ENCODE measurements at places on chromosomes 2 and 18.

DNA sequence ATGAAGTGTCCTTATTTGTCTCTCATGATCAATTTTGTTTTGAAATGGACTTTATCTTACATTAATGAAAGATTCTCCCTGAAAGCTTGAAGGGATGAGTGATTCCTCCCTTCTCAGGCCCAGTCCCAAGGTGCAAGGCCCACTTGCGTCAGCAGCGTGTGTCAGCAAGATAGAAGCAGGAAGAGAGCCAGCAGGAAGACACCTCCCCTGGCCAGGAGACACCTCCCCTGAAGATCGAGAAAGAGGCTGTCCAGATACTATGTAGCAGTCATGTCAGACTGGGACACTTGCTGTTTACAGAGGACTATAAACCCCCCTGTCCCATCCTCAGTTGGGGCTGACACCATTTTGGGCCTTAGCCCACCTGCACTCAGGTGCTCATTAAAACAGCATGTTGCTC is 38.3 kb downstream of the TIMM21 start:
- DNase-seq = no peak

DNA sequence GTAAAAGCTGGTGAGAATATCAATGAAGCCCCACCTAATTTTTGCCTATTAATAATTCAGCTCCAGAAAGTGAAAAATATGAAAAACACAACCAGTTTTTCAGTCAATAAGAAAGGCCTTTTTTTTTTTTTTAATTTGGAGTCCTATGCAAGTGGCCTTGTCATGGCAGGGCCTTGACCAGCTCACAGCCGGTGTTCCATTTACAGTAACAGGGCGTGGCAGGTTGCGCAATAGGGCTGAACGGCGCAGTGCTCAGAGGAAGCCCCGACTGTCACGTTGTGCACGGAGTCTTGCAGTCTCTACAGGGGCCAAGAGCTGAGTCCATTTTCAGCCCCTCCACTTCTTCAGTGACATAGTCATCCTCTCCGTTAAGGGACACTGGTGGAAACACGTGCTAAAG is 184.1 kb upstream of the FN1 start:
- DNase-seq = no peak

DNA sequence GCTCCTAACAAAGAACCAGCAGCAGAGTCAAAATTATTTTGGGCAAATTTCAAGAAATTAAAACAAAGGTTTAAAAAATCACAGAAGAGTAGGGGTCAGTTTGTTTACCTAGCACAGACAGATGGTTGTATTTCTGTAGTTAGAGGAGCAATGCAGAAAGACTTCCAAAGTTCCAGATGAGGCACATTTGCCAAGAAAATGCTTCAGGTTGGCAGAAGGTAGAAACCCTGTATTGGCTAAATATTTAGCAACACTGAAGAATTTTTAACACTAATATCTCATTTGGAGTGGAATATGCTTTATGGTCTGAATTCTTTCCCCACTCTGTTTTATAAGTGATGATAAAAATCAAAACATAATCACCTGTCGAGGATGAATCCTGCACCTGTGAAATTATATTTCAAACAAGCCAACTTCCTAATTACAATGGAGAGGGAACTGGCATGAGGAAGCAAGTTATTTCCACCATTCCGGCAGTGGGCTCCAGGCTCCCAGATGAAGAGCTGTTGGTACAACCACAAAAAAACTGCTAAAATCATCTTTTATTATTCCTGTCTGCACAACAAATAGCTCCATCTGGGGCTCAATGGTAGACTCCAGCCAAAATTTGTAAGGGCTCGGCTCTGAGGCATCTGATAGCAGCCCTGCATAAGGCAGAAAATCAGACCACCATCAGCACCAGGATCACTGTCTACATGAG is 286.5 kb upstream of the REV1 start:
- DNase-seq = no peak

DNA sequence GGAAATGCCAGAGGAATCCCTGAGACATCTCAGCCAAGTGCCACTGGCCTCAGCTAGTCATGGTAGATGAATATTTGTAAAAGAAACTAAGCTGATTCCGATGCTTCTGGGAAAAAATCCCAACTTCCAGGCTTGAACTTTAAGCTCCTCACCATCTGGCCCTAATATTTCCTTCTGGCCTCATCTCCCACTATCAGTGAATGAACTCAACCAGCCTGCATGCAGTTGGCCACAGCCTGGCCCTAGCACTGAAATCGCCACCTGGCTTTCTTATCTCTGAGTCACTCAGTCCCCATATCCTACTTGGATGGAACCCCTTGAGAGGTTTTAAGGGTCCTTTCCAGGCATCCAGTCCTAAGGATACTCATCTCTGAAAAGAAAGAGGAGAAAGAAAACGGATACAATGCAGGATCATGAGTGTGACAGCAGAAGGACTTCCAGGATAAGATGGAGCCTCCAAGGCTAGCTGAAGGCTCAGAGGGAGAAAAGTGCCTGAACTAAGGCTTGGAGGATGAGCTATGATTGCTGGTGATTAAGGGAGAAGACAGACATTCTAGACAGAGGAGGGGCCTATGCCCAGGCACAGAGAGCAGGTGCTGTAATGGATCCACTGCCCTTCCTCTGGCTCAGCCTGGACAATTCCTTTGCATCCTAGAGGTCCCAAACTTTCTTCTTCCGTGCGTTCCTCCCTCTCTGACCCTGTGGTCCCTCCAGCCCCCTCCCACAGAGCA is 141.5 kb upstream of the MYCN start:
- DNase-seq = no peak

DNA sequence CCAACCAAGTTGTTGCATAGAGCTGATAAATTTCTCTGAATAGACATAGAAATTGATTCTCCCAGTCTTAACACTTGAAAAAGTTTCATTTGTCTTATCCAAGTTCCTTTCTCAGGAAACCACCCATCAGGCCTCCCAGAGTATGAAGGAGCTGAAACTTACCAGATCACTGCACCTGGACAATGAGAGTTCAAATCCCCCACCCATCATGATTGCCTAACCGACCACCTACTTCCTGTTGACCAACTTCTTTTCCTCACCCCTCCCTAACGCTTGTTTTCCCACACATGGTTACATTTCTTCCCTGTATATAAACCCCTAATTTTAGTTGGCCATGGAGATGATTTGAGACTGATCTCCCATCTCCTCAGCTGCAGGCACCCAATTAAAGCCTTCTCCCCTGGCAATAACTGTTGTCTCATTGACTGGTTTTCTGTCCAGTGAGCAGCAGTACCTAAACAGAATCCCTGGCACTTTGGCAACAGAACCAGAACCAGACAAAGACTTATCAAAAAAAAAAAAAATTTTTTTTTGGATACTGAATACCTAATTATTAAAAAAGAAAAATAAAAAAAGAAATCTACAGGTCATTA is 103.0 kb downstream of the SPIRE1 start:
- no peak for DNase-seq

GRCh38 chr2:19841918-19842693 is 59.7 kb downstream of the TTC32 start:
- no peak for DNase-seq

- DNase-seq = no peak
These were observed 9.7 kb downstream of the SIGLEC15 start for GRCh38 chr18:45835057-45835636.

DNA sequence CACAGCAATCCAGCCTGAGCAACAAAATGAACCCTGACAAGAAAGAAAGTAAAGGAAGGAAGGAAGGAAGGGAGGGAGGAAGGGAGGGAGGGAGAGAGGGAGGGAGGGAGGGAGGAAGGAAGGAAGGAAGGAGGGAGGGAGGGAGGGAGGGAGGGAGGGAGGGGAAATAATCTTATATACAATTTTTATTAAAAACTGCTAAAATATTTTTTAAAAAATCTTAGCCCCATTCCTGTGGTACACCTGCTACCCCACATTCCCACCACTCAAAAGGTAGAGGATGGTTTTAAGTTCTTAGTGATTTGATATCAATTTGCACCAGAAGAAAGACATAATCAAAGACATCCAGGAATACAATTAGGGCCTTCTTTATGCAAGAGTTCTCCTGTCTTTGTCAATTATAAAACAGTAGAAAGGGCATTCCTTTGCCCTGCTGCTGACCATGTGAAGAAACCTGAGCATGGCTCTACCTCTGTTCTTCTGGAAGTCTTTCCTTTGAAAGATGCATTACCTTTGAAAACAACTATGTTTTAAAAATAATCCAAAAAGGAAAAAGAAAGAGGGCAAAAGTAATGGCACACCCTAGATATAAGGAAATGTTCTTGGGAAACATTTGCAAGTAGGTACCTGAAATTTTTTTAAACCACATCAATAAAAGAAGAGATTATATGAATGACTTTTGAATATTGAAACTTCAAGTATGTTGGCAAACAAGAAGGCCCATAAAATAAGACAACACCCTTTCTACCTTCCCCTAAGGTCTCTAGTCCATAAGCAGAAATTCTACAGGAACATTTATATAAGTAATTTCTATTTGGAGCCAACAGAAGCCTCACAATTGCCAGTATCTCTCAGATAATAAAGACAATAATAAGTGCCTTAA is 33.7 kb upstream of the ACVR2A start:
- no peak for DNase-seq

DNA sequence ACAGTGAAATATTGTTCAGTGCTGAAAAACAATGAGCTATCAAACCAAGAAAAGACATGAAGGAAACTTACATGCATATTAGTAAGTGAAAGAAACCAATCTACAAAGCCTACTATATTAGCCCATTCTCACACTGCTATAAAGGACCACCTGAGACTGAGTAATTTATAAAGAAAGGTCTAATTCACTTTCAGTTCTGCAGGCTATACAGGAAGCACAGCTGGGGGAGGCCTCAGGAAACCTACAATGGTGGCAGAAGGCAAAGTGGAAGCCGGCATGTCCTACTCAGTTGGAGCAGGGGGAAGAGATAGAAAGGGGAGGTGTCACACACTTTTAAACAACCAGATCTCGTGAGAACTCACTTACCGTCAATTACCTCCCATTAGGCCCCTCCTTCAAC is 232.1 kb downstream of the TMX3 start:
- no peak for DNase-seq

GRCh38 chr2:240170883-240171282 is 30.4 kb upstream of the OTOS start:
- no peak for DNase-seq

DNA sequence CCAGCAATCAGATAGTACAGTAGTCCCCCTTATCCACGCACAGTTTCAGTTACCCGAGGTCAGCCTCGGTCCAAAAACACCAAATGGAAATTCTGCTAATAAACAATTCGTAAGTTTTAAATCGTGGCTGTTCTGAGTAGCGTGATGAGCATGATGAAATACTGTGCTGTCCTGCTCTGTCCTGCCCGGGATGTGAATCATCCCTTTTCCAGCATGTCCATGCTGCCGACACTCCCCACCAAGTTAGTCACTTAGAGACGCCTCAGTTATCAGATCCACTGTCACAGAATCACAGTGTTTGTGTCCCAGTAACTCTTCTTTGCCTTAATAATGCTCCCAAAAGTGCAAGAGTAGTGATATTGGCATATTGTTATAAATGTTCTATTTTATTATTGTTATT is 62.1 kb downstream of the MEX3C start:
- DNase-seq = no peak

DNA sequence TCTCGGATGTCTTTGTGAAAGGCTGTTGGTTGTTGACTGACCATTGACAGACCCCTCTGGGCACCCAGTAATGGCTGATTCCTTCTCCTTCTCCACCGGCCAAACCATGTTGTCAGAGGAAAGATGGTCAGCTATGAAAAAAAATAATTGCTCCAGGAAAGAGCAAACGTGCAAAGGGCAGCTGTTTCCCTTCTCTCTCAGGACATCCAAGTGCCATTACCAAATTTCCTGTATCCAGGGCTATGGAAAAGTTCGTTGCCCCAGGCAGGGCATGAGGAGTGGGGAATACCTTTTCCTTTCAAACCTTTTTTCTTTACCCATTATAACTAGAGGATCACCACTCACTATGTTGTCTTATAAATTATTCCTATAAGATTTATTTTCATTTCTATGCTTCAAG is 321.5 kb upstream of the HNRNPA3 start:
- DNase-seq = no peak

GRCh38 chr2:200922439-200922838 is 33.3 kb downstream of the NIF3L1 start:
- no peak for DNase-seq

- no peak for DNase-seq
These were observed 373.0 kb downstream of the CDH2 start for GRCh38 chr18:27803957-27804356.

DNA sequence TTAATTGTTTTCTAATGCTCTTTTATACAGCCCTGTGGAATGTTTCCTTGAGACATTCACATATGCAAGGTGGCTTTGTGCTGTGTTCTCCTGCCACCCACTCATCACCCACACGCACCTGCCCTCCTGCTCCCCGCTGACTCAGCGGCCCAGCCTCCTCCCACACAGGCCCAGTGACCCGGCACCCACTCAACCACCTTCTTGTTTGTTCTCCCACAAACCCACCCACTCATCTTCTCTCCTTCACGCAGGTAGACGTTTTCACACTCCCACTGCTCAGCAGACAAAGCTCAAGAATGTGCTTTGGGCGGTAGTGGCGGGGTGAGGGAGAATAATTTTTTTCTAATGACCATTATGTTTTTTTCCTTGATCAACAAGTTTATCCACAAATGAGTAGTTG is 28.6 kb upstream of the NEMP2 start:
- DNase-seq = no peak

DNA sequence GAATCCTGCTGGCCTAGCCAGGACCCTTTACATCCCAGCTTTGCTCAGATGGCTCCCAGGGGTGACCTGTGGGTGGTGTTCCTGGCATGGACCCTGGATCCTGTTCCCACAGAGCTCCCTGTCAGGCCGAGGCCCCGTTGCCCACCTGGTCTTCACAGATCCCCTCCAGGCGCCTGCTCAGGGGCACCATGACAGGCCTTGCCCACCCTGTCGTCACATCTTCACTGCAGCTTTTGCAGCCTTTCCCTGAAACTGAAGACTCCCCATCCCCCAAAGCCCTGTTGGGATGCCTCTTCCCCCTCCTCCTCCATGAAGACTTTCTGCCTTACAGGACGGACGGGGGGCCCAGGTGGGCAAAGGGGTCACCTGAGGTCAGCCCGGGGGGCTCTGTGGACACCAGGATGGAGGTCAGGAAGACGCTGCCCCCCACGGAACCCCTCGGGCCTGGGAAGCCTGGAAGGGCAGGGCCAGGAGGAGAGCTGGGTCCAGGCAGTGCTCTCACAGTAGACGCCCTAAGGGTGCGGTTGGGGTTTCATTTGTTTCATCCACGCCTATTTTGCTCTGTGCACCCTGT is 13.0 kb upstream of the KIF1A start:
- DNase-seq = no peak

- no peak for DNase-seq
These were observed 156.8 kb downstream of the PAX3 start for GRCh38 chr2:222142027-222142426.

GRCh38 chr2:132979339-132980093 is 309.5 kb upstream of the LYPD1 start:
- DNase-seq = no peak

DNA sequence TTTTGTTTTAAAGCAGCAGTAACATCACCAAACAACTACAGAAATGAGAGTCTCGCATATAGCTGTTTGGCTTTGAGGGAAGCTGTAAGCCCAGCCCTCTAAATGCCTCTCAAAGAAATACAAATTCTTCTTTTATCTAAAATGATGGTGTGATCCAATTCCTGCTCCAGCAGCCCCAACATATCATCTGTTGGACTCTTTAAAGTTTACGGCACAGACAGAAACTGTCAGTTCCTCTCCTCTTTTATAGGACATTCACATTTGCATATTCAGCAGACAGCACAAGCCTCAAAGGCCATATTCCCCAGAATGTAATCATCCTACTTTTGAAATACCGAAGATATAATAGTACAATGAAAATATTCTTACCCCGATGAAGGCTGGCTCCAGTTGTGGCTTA is 216.9 kb upstream of the REV1 start:
- no peak for DNase-seq

All from stimulated activated CD4-positive, alpha-beta T cell treated with anti-CD3 and anti-CD28 coated beads, Interleukin-15, amount 100 ng/mL, for 1 hour (primary cell).